ENCODE measurements at places on chromosomes 7 and 10. TPM values are rescaled to one million over a fixed set of nuclear protein-coding genes. Genes with fewer than 3 reads are reported as not detected.

ADAP1 gene
- not detected for total RNA-seq

GRCh38 chr10:80509403-80510161 is 28.1 kb upstream of the SH2D4B start:
- no peak for DNase-seq

SVIL gene
- total RNA-seq, result not detected

DNA sequence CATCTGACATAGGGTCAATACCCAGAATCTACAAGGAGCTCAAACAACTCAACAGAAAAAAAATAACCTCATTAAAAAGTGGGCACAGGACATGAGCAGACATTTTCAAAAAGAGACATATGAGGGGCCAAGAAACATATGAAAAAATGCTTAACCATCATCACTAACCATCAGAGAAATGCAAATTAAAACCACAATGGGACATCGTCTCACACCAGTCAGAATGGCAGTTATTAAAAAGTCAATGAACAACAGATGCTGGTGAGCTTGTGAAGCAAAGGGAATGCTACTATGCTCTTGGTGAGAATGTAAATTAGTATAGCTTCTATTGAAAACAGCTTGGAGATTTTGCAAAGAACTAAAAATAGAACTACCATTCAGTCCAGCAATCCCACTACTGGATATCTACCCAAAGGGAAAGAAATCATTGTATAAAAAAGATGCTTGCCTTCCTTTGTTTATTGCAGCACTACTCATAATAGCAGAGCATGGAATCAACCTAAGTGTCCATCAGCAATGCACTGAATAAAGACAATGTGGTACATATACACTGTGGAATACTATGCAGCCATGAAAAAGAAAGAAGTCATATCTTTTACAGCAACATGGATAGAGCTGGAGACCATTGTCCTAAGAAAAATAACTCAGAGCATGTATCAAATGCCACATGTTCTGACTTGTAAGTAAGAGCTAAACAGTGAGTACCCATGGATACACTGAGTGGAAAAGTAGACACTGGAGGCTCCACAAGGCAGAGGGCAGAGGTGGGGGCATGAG is 139.8 kb downstream of the ADARB2 start:
- no peak for DNase-seq

- DNase-seq, result no peak
Observed at GRCh38 chr10:86815035-86815617, 58.7 kb downstream of the BMPR1A start.

DNA sequence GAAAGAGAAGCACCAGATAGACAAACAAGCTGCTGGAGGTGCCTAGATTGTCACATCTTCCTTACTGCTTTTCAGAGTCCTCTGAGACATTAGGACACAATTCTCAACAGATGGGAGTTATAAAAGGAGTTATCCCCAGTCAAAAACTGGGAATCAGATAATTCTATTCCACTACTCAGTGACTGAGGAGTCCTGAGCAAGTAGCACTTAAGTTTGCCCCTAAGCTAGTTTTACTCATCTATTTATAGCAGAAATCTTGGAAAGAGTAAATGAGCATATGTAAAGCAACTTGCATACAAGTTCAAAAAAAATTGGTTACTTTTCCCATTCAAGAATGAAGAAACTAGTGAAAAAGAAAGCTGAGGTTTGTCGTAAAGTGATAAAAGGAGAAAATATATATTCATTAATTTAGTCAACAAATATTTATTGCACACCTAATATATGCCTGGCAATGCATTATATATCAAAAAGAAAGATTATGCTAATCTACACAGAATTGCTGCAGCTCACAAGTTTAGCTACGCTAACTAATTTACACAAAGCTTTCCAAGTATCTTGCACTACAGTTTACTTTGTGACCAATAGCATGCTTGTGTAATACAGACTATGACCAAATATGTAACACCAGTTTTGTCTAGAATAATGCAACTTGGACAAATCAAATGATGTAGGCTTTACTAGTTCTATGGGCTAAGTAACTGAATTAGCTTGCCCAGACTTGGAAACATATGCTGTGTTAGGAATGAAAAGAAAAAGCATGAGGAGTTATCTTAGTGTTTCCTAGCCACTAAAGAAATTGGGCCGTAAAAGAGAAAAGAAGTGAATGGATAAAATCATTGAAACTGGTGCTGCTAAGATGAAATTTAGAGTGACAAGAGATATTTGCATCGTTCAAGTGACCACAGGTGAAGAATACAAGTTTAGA is 106.3 kb downstream of the GRM3 start:
- no peak for DNase-seq

GSTO1 gene
- total RNA-seq, result 86.4 TPM

- DNase-seq, result no peak
Observed at GRCh38 chr10:60769406-60769805, 8.9 kb upstream of the CDK1 start.

ATE1 gene
- 43.9 TPM for total RNA-seq

GRCh38 chr10:91412354-91413087 is 2.4 kb downstream of the HECTD2 start:
- DNase-seq, result no peak

Data from Karpas-422 (cell line).